ENCODE measurements at places on chromosomes 3 and 15.

- no peak for DNase-seq
Measured at GRCh38 chr3:134991472-134992010, 196.5 kb downstream of the EPHB1 start.

DNA sequence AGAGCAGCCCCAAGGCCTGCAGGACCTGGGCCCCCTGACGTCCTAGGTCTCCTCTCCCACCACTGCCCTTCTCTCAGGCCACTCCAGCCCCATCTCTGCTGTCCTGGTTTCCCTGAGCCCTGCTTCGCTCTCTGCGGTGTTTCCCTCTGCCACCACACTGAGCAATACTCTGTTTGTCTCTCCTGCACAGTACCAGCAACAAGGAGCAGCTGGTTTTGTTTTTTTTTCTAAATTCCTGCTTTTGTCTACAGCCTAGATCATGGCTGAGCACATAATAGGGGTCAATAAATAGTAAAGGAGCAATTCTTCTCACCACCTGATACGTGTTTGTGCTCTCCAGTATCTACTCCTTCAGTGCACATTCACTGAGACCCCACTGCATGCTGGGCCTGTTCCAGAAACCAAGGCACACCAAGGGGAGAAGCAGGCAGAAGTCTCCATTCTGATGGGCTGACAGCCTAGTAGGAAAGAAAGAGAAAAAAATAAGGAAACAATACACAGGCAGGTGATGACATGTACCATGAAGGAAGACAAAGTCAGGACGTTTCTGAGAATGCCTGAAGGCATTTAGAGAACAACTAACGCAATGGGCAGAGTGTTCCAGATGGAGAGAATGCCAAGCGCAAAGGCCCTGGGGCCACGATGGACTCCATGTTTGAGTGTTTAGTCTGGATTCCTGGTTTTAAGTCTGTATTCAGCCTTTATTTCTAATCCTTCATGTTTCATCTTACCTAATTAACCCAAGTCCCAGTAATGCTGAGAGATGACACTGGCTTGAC, 6.0 kb upstream of the ACAD9 start:
- DNase-seq: no peak

DNA sequence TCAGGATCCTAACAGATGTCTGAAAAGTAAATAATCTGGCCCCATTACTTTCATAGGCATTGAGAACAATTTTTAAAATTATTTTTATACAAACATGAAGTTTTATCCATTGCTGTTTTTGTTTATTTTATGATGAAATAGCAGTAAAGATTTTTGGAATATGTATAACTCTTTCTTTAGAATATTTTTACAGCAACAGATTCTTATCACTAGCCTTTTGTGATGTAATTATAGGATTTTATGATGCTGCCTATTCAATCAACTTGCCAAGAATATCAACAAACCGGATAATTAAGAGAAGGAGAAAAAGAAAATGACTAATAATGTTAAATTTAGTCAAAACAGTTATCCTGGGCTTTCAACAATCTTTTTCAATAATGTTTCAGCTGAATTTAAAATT, 386.3 kb downstream of the ZIC1 start:
- no peak for DNase-seq

GRCh38 chr3:122060040-122060698, 5.0 kb downstream of the CD86 start:
- no peak for DNase-seq

GRCh38 chr15:39312984-39313383, 267.9 kb upstream of the THBS1 start:
- DNase-seq: no peak

DNA sequence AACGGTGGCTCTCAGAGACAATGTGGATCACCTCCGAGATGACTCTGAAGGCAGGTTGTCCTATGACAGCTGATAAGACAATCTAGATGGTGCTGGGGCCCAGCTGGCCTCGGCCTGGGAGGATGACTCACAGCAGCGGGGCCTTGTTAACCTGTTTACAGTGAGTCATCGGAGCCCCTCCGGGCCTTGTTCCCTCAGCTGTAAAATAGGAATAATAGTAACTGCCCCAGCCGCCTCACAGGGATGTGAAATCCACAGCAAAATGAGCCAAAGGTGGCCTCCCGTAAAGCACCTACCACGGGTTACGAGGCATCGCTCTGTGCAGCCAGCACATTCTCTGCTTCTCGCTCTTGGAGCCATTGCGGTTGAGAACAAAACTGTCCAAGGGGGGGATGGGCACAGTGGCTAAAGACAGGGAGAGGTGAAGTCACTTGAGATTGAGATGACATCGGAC, 88.6 kb upstream of the RASGRF1 start:
- no peak for DNase-seq

GRCh38 chr3:1591327-1592028, 498.7 kb downstream of the CNTN6 start:
- DNase-seq: no peak

DNA sequence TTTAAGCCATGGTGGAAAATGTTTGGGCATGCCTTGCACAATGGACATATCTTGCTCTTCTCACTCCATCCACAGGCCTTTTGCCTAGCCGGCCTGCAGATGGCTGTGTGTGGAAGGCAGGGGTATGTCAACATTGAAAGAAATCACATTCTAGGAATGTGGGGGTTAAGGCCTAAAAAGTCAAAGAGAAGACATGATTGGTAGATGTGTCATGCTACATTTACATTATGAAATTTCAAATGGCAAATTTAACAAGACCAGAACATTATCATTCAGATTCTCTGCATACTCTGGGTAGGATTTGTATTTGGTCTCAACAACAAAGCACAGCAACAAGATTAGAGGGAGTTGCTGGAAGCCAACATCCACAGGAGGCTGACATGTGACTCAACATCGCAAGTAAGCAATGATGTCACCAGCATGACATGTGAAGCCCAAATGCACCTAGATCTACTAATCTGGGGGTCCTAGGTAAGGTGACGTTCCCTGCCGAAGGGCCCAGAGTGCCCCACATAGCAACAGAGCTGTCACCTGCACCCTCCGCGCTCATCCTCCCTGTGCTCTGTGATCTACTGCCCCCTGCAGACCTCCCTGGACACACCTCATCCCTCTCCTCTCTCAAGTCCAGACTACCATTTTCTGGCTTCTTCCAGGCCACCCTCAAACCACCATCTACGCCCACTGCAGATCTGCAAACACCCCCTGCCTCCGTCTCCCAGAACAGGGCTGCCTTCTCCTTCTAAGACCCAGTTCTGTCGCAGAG, 39.4 kb downstream of the CLDN18 start:
- no peak for DNase-seq
